Cardiac muscle cell (in vitro differentiated cells and primary cell): ENCODE measurements at places on chromosomes 5 and 9. TPM values are rescaled to one million over a fixed set of nuclear protein-coding genes. Genes with fewer than 3 reads are reported as not detected.

DNA sequence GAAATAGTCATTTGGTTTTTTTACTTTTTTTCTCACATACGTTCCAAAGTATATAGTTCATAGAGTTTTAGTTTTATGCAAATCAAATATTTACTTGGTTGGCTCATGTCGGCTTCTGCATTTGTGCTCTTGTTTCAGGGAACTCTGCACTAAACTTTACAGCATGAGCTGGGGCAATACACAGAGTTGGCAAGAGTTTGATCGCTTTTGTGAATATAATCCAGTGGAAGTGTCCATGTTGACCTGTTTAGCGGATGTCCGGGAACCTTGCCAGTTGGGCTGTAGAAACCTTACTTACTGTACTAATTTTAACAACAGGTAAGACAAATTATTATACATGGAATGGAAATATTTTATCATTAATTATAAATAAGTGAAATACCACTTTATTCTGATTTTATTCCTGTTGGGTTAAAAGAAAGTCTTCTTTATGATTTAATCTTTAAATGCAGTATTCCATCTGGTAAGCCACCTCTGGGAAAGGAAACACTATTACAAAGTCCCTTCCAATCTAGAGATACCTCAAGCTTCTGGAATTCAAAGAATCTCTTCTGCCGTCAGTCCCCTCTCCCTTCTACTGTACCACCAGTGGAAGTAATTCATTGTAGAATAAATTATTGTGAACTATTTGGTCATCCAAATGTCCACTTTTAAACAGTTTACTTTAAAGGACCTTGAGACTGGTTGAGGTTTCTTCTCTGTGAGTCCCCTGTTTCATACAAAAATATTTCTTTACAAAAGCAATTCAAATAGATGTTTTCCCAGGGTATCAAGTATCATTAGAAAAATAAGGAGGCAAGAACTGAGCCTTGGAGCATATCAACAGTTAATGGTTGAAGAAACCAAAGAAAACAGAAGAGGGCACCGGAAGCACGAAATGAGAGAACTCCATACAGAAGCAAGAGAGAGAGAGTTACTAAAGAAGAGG, 45.2 kb upstream of the GLIPR2 start:
- peak; percentile 73 for DNase-seq

DNA sequence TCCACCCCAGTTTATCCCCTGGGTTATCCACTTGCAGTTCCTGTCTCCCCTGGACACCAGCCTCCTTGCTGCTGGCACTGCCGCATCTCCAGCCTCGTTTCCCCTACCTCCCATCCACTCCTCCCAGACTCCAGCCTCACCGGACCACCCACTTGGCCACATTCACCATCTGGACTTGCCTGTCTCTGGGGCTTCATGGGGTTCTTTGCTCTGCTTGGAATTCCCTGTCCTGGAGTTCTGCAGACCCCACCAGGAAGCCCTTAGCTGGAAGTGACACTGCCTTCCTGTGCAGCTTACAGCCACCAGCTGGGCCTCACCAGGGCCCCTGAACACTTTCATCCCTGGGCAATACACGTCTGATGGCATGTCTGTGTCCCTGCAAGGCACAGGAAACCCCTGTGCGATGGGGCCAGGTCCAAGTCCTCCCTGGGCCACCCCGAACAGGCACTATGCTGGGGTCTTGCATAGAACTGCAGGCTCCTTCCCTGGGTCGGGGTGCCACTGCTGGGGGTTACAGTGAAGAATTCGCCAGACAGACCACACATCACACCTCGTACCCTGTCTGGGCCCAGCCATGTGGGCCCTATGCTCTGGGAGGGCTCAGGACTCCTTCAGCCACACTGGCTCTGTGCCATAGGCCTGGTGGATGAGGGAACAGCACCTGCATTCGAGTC, 3.0 kb downstream of the FLT4 start:
- DNase-seq: no peak

DNA sequence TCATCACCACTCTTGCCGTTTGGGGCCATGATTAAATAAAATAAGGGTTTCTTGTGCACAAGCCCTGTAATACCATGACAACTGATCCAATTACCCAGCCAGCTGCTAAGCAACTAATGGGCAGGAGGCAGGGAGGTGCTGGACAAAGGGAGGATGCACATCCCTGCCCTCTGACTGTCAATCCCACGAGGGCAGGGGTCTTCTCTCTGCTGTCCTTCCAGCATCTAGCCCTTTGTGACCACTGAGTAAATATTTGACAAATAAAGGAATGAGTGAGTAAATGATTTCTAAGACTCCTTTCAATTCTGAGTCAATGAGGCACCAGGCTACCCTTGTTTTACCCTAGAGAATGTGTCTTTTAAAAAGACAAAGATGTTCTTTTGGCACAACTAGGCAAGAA, 247.1 kb downstream of the SYK start:
- no peak for DNase-seq

- DNase-seq: no peak
Observed at GRCh38 chr9:133510926-133511505, 13.7 kb downstream of the MYMK start.

GRCh38 chr9:9874270-9874669, 738.5 kb downstream of the PTPRD start:
- no peak for DNase-seq

- DNase-seq: no peak
Observed at GRCh38 chr9:4596165-4596922, 65.8 kb upstream of the PLPP6 start.

DNA sequence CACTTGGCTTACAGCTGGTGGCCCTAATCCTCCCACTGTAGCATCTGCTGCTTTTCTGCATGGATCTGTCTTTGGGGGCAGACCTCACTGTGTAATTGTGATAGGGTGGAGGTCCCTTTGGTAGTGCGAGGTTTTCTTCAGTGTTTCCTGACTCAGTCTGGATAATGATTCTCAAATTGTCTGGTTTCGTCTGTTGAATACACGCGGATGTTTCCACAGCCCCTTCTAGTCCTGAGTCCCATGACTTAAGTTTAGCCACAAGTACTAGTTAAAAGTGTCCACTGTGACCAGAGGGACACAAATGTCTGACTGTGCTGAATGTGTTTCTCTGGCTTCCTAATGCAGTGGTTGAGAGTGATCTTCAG, 70.5 kb downstream of the LMNB1 start:
- no peak for DNase-seq

DNA sequence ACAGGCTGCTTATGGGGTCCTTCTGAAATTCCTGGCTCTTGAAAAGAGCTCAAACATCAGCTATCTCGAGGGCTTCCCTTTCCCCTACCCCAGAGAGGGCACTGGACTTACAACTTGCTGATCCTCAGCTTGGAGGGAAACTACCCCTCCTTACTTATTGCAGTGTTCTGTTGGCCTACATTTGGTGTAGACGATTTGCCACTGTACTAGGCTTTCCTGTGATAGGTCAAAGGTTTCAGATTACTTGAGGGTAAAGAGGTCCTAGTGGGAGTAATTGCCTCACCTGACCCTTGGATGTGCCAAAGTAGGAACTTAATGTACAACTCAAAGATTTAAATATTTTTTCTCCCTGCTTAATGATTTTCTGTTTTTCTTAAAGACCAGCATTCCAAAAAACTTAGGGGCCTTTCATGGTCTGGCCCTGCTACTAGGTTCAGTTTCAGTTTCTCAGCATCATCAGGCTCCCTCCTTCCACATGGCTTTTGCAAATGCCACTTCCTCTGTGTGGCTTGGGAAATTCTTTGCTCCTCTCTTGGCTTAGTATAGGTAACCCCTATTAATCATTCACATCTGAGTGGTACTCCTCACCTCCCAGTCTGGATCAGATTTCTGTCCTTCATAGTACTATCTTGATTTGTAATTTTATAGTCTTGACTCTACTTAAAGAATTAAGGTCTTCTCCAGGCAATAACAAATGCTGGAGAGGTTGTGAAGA, 32.4 kb downstream of the CYSTM1 start:
- no peak for DNase-seq

DNA sequence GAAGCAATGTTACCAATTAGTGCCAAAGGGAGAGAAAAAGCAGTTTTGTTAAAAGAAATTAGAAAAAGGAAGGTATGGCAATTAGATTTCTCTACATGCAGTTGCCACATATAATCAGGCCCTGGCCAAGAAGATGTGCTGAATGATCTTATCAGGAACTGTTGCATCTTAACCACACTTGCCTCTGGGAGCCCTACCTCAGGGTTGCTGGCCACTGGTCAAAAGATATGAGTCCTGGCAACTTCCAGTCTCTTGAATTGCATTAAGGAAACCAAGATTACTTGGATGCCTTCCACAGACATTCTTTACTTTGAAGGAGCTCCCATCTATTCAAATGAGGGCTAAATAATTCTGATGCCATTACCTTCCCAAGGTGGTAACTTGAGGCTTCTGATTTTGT, 60.4 kb downstream of the TNC start:
- no peak for DNase-seq

- DNase-seq: no peak
Observed at GRCh38 chr5:165076686-165077085, 1571.3 kb downstream of the MAT2B start.

DNA sequence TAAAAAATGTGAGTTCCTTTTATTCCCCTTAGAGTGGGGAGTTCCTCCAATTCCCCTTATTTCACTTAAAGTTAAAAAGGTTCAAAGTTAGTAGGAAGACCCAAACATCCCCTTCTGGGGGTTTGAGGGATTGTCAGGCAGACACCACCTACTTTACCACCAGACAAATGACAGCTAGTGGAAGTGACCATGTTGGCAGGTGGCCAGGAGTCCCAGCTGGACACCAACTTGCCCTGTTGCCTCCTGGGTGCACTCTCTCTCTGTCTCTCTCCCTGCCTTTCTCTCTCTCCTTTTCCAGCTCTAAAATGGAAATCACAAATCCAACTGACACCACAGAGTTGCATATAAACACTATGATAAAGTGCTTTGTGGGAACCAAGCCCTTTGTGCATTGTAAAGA, 307.7 kb upstream of the TLE4 start:
- no peak for DNase-seq

- no peak for DNase-seq
Observed at GRCh38 chr5:106759581-106759980, 911.2 kb downstream of the EFNA5 start.

GRCh38 chr9:136197084-136197875, 7.6 kb downstream of the LHX3 start:
- DNase-seq: no peak

DNA sequence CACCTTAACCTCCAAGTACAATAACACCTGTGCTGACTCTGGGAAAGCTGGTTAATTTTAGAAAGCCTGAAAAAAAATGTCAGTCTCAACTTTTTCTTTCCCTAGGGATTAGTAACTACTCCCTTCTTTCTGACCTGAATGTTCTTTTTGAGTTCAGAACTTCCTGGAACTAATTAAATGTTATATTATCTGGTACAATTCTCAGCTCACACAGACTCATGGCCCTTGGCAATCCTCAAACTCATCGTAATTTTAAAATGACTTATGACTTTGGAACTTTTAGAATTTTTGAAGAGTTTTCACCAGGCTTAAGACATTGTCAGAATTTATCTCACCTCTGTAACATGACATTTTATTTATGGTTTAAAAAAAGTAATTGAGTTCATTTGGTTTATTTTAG, 315.0 kb downstream of the FER start:
- no peak for DNase-seq

DNA sequence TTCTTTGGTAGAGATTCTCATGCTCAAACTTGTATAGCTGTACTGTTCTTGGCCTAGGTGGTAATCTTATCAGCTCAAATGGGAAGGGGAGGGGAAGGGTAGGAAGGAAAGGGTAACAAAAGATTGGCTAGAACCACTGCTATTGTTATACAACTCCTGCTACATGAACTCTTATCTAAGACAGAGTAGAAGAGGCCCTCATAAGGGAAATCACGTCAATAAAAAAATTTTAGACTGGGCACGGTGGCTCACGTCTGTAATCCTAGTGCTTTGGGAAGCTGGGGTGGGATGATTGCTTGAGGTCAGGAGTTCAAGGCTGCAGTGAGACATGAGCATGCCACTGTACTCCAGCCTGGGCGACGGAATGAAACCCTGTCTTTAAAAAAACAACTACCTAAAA, 15.9 kb downstream of the STOM start:
- DNase-seq: no peak

- no peak for DNase-seq
Observed at GRCh38 chr5:59988396-59988795, 94.9 kb upstream of the PDE4D start.

GRCh38 chr9:128409978-128410377, 10.7 kb upstream of the CERCAM start:
- no peak for DNase-seq

DNA sequence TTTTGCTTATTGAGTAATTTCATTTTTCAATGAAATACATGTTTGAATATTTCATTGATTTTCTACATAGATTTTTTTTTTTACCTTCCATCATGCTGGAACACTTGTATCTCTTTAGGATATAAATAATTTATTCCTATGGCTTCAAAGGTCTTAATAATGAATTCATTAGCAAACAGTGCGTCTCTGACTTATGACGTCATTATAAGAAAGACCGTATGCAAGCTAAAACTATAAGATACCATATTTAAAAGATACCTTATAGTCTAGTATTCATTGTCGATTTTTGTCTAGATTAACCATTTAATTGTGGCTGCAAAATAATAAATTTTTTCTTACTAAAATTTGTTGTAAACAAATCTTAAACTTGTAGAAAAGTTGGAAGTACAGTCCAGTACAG, 187.7 kb upstream of the CHD1 start:
- no peak for DNase-seq

- DNase-seq: peak; percentile 17
Observed at GRCh38 chr9:6302417-6302816, 25.8 kb upstream of the TPD52L3 start.

- peak; percentile 32 for DNase-seq
Observed at GRCh38 chr5:318341-318897, 3.1 kb upstream of the AHRR start.

GRCh38 chr9:132627106-132627505, 42.7 kb downstream of the DDX31 start:
- no peak for DNase-seq

- no peak for DNase-seq
Observed at GRCh38 chr9:7819984-7820383, 20.4 kb upstream of the DMAC1 start.

- DNase-seq: no peak
Observed at GRCh38 chr9:2085716-2086115, 70.6 kb downstream of the SMARCA2 start.

- no peak for DNase-seq
Observed at GRCh38 chr5:172334196-172334595, 50.6 kb upstream of the UBTD2 start.

DNA sequence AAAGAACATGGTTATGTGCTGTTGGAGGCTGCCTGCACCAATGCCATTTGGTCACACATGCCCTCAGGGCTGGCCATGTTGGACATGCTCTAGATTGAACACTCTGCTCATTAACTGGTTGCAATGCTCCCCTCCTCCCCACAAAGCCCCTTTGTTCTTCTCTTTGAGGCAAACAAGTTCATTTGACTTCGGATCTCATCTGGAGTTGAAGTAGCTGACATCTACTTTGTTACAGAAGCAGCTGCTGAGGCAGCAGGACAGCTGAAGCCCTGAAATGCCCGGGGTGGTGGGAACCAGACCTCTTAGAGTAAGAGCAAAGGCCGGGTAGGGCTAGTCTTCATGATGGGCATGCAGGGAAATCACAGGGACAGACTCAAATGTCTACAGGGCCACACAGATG, 123.5 kb downstream of the APBA1 start:
- no peak for DNase-seq

LIFR gene
- total RNA-seq: 21.4 and 35.6 TPM in 2 replicates

GRIN3A gene
- not detected in 2 replicates for total RNA-seq

SPATA31E1 gene
- total RNA-seq: not detected in 2 replicates

RAI14 gene
- total RNA-seq: 11.6 and 12.8 TPM in 2 replicates

MORN5 gene
- total RNA-seq: 0.63 TPM in 1 of 2 replicates, not detected in the other

SPACA9 gene
- 4.8 and 6.4 TPM in 2 replicates for total RNA-seq

SNCAIP gene
- 14.1 and 14.5 TPM in 2 replicates for total RNA-seq

SLC4A9 gene
- not detected in 2 replicates for total RNA-seq

GNA14 gene
- total RNA-seq: 0.21 and 0.36 TPM in 2 replicates

SLC6A19 gene
- total RNA-seq: 0.09 and 0.49 TPM in 2 replicates

CCL27 gene
- 0.77 and 2.0 TPM in 2 replicates for total RNA-seq

CDKN2A gene
- 0.25 and 0.27 TPM in 2 replicates for total RNA-seq

FBP2 gene
- total RNA-seq: not detected in 2 replicates
